ENCODE measurements at places on chromosomes 16 and 17.

- no peak for DNase-seq
Measured at GRCh38 chr17:19630661-19631060, 17.9 kb upstream of the ALDH3A2 start.

- DNase-seq = no peak
Measured at GRCh38 chr16:72856797-72857196, 191.1 kb downstream of the ZFHX3 start.

- no peak for DNase-seq
Measured at GRCh38 chr16:5776876-5777275, 679.3 kb upstream of the EEF2KMT start.

DNA sequence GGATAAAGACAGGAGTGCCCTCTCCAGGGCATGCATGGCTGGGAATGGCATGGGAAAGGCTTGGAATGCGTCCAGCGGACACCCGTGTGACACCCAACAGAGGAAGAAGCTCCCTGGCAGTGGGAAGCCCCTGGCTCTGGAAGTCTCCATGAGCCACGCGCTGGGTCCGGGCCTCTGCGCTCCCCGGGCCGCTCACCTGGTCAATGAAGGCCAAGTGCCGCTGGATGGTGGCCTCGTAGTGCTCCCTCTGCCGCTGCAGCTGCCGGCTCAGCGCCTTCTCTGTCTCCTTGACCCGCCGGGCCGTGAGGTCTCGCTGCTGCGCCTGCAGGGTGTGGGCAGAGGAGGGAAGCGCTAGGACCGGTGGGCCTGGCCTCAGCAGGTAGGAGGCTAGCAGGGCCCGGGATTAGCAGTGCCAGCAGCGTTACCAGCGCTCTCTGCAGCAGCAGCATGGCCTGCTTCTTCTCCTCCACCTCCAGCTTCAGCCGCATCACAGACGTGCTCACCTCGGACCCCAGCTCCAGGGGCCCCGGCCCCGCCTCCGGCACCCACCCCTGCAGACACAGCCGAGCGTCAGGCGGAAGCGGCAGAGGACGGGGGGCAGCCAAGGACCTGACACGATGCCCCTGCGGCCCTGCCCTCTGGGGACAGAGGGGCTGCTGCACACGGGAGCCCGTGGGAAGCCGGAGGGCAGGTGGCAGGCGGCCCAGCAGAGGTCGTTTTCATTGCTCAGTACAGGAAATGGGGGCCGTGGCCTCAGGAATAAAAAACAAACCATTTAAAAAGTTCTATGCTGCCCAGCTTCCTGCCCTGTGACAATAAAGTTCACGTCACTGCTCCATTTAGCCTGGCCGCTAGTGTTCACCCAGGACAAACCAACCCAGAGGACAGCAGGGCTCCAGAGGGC is 26.0 kb downstream of the CEP131 start:
- no peak for DNase-seq

DNA sequence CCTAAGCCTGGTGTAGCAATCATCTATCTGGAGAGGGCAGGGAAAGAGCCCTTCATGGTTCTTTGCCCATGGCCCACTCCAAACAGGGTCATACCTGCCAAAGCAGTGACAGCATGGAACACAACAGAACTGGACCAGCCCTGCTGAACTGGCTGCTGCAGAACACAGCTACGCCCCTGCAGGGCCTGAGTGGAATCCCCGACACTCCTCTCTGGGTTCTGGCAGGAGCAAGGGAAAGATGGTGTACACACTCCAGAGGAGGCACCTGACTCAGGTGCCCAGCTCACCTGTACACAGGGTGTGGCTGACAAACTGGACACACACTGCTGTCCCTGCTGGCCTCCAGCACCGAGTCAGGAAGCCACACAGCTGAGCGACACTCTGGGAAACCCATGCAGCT is 19.8 kb downstream of the MIEF2 start:
- DNase-seq = no peak

Measured in activated CD4-positive, alpha-beta T cell treated with anti-CD3 and anti-CD28 coated beads for 1 hour (primary cell).